ENCODE measurements at places on chromosomes 13 and 19.

- no peak for DNase-seq
These were observed 82.7 kb upstream of the SLC15A1 start for GRCh38 chr13:98835156-98835555.

- DNase-seq: no peak
These were observed 79.5 kb downstream of the PCDH9 start for GRCh38 chr13:67150608-67151007.

- no peak for DNase-seq
These were observed 95.4 kb downstream of the ZMYM2 start for GRCh38 chr13:20053891-20054290.

DNA sequence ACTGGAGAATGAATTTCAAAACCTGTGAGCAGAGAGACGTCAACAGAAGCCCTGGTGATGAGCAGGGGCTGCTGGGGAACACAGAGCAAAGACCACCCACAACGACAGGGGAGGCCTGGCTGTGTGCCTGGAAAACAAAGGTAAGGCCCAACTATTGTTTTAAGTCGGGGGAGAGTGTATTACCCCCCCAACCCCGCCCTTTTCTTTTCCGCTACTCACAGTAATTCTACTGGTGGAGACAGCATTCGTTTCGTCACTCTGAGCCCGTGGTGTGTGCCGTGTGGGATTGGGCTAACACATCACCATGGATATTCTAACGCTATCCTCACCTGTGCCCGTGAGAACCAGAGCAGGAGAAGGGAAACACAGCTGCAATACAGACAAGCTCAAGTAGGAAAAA lies 18.6 kb upstream of the ADPRHL1 start:
- DNase-seq: no peak

DNA sequence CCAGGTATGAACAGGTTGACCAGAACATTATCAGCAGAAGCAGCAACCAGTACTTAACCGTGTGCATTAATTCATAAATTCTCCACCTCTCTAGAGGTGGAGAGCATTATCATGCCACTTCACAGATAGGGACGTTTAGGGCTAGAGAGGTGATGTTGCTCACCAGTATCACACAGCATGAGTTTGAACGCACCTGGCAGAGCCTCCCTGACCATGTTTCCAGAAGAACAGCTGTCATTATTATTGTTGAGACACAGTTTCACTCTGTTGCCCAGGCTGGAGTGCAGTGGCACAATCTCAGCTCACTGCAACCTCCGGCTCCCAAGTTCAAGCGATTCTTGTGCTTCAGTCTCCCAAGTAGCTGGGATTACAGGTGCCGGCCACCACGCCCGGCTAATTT lies 6.8 kb downstream of the KANK2 start:
- DNase-seq: no peak

DNA sequence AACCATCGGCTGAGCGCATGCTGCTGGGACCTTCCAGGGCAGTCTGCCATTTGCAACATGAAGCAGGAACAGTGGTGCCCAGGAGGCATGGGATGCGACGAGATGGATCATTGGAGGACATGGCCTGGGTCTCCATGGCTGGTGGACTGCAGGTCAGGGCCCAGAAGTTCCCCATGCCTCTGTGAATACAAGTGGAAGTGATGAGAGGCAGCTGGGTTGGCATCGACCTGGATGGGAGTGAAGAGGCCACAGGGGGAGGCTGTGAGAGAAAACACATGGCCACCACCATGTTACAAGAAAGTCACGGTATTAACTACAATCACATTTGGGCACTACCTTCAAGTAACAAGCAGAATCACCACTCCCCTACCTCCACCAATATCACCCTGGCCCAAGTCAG lies 262.0 kb downstream of the FOXO1 start:
- no peak for DNase-seq

- DNase-seq: no peak
These were observed 342.7 kb upstream of the SGCG start for GRCh38 chr13:22837980-22838647.

GRCh38 chr19:42124386-42124901 lies 7.8 kb downstream of the POU2F2 start:
- no peak for DNase-seq

- DNase-seq: no peak
These were observed 104.7 kb upstream of the TSC22D1 start for GRCh38 chr13:44680746-44681355.

DNA sequence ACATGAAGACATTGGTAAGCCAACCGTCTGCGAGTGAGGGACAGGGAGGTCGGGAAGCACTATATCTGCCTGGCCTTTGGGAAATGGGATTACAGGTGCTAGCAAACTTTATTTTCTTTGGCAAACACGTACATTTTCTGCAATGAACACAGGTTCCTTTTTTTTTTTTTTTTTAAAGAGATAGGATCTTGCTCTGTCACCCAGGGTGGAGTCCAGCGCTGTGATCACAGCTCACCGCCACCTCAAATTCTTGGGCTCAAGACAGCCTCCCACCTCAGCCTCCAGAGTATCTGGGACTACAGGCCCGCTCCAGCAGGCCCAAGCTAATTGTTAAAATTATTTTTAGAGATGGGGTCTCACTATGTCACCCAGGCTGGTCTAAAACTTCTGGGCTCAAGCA lies 24.2 kb downstream of the ELAVL1 start:
- DNase-seq: no peak

- DNase-seq: peak; percentile 67
These were observed 5.1 kb upstream of the SPACA6 start for GRCh38 chr19:51687791-51688670.

GRCh38 chr13:35225582-35225981 lies 250.9 kb downstream of the MAB21L1 start:
- DNase-seq: no peak

DNA sequence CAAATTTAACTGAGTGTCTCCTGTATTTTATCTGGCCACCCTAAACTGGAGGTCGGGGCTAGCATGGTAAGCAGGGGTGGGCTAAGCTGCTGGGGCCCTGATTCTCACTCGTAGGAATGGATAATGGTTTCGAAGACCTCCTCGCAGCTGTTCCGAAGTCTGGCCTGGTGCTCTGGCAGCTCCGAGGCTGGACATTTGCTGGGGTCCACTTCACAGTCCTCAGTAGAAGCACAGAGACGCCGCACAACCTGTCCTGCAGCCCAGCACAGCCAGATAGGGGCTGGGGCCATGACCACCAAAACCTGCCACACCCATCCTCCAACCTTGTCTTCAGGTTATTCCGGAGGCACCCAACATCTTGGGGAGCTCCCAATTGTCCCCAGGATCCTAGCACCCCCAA lies 6.2 kb upstream of the WIZ start:
- DNase-seq: no peak

- DNase-seq: no peak
These were observed 41.5 kb upstream of the MEDAG start for GRCh38 chr13:30864433-30865122.

DNA sequence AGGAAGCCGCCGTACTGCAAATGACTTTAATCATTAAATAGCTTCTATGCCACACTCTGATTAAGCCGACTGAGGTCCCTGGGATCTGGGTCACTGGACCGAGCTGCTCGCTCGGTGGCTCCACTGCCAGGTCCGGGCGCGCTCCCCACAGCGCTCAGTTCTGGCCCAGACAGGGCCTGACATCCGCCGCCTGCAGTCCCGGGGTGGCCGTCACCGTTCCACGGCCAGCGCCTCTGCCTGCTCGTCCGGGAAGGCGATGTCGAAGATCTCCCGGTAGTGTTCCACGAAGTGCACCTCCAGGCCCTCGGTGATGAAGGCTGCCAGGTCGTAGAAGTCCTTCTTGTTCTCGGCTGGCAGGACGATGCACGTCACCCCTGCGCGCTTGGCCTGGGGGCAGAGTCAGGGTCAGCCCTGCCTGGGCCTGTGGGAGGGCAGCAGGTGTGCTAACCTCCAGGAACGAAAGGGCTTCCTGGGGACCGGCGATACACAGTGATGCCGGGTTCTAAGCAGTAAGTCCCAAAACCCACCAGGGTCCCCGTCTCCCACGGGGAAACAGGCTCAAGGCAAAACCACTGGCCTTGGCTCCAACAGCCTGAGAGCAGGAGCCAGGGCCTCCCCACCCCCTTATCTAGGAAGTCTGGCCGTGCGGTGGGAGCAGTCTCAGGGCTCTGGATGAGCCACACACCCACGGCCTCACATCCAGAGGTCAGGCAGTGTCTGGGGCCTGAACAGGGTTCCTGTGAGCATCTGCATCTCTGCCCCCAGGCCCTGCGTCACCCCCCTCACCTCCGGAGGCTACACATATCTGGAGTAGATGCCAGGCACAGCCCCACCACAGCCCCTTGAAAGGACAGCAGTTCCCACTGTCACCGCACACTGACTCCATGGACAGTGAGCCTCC lies 2.0 kb downstream of the RPL36 start:
- no peak for DNase-seq

GRCh38 chr13:29281932-29282495 lies 313.5 kb downstream of the SLC7A1 start:
- no peak for DNase-seq

DNA sequence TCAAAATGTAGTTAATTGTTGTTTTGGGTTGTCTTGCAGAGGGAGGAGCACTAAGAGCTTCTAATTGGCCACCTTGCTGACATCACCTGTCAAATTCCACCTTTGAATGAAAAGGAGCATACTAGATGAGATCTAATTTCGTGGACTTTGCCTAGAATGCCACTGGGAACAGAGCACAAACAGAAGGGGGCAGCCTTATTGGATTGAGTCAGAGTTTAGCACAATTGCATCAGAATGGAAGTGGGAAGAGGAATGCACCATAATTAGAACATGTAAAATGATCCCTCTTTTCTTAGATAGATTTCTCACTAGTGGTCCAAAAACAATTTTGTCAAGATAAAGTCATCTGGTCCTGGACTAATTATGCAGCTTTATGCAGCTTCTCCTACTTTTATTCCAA lies 1552.2 kb downstream of the PCDH9 start:
- no peak for DNase-seq

DNA sequence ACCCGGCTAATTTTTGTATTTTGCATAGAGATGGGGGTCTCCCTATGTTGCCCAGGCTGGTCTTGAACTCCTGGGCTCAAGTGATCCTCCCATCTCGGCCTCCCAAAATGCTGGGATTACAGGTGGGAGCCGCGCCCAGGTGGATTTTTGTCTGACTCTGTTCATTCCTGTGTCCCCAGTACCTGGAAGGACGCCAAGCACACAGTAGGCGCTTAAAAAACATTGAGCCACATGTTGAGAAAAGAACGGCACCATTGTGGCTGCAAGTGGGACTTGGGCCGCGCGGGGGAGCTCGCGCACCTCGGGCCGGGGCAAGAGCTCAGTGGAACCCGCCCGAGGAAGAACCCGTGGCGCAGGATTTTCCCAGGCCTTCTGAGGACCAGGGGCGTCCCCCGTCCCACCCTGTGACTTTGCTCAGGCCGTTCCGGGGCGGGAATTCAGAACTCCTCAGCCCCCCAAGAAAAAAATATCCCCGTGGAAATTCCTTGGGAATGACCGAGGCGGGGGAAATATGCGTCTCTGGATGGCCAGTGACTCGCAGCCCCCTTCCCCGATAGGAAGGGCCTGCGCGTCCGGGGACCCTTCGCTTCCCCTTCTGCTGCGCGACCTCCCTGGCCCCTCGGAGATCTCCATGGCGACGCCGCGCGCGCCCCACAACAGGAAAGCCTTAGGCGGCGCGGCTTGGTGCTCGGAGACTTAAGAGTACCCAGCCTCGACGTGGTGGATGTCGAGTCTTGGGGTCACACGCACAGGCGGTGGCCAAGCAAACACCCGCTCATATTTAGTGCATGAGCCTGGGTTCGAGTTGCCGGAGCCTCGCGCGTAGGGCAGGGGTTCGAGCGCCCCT lies 1.4 kb upstream of the ICAM1 start:
- peak; percentile 89 for DNase-seq

DNA sequence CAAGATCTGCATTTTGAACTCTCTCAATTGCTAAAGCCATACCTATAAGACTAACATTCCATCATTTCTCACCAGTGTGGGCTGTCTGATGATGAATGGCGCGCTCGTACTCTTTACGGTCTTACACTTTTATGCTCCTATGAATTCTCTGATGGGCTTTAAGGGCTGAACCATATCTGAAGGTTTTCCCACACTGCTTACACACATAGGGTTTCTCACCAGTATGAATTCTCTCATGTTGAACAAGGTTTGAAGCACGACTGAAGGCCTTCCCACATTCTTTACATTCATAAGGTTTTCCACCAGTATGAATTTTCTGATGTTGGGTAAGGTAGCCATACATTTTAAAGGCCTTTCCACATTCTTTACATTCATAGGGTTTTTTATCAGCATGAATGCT lies 18.8 kb upstream of the ZNF607 start:
- no peak for DNase-seq

DNA sequence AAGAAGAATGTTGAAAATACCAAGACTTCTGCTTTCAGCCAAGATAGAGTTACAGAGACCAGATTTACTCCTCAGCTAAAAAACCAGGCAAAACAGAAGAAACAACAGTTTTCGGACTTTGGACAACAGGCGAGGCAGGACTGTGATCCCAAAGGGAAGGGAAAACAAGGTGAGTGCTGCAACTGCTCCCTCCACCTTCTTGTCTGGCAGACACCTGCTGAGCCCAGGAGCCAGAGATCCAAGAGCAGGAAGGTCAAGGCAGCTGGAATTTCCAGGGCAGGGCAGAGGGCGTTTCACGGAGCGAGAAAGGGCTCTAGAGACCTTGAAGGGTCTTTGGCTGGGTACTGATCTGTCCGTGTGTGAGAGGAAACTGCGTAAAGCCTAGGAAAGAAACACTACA lies 32.9 kb upstream of the SLC7A9 start:
- no peak for DNase-seq

- DNase-seq: no peak
These were observed 158.7 kb downstream of the SLC7A1 start for GRCh38 chr13:29436721-29437280.

GRCh38 chr13:45303026-45303425 lies 38.0 kb downstream of the TPT1 start:
- no peak for DNase-seq

DNA sequence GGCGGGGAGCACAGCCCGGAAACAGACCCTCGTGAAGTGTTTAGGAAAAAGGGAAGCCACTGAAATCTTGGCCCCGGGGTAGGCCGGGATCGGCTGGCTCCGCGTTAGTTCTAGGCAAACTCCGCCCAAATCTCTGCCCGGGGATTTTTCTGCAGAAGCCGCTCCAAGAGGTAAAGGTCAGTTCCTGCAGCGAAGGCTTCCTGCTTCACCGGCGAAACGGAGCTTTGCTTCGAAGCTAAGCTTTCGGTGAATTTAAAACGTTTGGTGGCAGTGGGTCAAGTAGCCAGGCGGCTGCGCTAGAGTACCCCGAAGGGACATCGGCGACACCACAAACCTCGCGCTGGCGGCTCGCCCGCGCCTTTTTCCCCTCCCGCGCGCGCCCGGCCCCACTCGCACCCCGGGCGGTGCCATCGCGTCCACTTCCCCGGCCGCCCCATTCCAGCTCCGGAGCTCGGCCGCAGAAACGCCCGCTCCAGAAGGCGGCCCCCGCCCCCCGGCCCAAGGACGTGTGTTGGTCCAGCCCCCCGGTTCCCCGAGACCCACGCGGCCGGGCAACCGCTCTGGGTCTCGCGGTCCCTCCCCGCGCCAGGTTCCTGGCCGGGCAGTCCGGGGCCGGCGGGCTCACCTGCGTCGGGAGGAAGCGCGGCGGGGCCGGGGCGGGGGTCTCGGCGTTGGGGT lies 441 bp downstream of the GJB2 start:
- peak; percentile 52 for DNase-seq

- DNase-seq: peak; percentile 100
These were observed at the start of gene STK11 for GRCh38 chr19:1205114-1206099. Gene STK11 (plus strand): TSS chr19:1205778. CDS start chr19:1206914, 1,136 bp downstream.

- DNase-seq: no peak
These were observed 110.6 kb downstream of the STARD13 start for GRCh38 chr13:33174931-33175330.

- no peak for DNase-seq
These were observed 26.9 kb downstream of the GAS6 start for GRCh38 chr13:113836768-113837559.

Measured in nephron progenitor cell (in vitro differentiated cells).